Activated CD4-positive, alpha-beta T cell treated with anti-CD3 and anti-CD28 coated beads, Interleukin-2, amount 50 U/mL, for 4 hours (primary cell): ENCODE measurements at places on chromosomes 4 and X.
A peak's percentile ranks its signal among the peaks of the same experiment; 100 is the strongest.

GRCh38 chrX:134406356-134407064 is 53.5 kb upstream of the HPRT1 start:
- no peak for DNase-seq

- DNase-seq: no peak
Measured at GRCh38 chr4:20735931-20736330, 35.7 kb downstream of the PACRGL start.

DNA sequence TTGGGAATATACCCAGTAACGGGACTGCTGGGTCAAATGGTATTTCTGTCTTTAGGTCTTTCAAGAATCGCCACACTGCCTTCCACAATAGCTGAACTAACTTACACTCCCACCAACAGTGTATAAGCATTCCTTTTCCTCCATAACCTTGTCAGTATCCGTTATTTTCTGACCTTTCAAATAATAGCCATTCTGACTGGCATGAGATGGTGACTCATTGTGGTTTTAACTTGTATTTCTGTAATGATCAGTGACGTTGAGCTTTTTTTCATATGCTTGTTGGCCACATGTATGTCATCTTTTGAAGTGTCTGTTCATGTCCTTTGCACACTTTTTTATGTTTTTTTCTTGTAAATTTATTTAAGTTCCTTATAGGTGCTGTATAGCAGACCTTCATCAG is 81.2 kb downstream of the ADAM29 start:
- DNase-seq: no peak

DNA sequence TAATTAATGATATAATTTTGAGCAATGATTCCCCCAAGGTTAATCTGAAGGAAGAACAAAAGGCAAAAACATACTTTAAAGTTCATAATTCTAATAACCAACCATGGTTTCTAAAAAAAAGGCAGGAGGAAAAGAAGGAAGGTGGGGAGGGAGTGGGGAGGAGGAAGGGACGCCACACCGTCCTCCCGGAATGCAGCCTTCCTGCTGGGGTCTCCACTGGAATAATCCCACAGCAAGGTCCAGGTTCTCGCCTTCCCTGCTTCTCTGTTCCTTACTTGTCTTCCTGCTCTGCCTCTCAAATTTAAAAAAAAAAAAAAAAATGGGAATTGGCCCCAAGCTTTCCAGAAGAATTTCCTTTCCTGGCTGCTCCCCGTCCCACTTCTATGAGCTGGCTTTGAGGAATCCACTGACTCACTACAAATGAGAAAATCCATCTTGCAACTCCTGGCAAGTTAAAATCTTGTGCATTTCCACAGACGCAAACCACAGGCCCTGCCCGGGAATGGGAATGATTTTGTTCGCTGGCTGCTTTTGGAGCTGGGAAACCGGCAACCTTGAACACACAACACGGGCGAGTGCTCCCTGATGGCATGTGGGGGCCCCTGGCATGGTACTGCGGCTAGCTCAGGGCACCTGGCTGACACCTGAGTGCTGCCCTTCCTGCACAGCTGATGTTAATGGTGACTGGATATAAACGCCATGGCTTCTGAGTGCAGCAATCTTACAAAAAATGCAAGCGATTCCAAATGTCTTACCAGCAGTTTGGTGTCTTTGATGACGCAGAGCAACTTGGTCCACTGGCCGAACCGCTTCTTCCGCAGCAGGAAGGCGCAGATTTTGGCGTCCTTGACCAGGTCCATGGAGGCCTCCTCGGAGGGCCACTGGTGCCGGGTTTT is 97.0 kb downstream of the AFAP1 start:
- no peak for DNase-seq

GRCh38 chrX:68307769-68308168 is 125.5 kb downstream of the OPHN1 start:
- DNase-seq: no peak

GRCh38 chr4:37623125-37623524 is 63.1 kb downstream of the RELL1 start:
- no peak for DNase-seq

- no peak for DNase-seq
Measured at GRCh38 chrX:67555578-67556203, 11.9 kb downstream of the AR start.

GRCh38 chr4:1285790-1286553 is 3.7 kb upstream of the MAEA start:
- DNase-seq: peak; percentile 33

DNA sequence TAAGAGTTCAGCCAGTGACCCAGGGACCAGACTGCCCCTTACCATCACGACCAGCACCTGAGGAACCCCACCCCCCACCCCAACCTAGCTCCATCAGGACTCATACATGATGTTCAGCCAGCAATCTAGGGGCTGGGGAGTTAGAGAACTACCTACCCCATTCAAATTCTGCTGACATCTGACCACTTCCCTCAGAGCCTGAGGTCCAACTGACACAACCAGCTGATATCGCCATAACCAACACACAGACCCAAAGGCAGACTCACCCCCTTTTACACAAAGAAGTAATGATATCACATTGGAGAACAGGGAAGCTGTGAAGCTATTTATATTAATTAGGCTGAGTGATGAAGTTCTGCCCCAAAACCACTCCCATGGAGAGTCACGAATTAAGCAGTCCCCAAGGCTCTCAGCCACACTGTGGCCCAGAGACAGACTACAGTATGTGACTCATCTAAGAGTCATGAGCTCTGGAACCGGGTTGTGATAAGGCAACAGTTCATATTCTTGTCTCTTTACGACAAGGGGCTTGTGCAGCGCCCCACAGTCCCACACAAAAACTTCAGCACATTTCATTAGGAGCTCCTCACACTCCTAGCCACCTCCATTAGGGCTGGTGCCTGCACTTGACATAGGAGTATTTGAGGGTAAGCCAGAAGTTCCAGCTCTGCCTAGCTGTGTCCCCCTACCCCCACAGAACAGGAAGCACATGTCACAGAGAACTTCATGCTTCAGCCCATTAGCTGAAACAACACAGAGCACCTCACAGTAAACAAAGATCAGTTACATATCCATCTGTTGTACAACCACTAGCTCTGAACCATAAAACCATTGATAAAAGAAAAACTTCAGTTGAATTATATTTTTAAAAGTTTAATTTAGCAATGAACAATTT is 184.7 kb upstream of the ZCCHC13 start:
- no peak for DNase-seq

DNA sequence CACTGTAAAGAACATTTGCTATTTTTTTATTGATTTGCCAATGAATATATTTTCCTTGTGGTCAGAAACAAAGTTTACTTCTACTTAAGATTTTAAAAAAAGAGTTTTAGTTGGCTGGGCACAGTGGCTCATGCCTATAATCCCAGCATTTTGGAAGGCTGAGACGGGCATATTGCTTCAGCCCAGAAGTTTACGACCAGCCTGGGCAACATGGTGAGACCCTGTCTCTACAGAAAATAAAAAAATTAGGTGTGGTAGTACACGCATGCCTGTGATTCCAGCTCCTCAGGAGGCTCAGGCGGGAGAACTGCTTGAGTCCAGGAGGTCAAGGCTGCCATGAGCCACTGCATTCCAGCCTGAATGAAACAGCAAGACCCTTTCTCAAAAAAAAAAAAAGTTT is 36.8 kb downstream of the LRP2BP start:
- DNase-seq: no peak

DNA sequence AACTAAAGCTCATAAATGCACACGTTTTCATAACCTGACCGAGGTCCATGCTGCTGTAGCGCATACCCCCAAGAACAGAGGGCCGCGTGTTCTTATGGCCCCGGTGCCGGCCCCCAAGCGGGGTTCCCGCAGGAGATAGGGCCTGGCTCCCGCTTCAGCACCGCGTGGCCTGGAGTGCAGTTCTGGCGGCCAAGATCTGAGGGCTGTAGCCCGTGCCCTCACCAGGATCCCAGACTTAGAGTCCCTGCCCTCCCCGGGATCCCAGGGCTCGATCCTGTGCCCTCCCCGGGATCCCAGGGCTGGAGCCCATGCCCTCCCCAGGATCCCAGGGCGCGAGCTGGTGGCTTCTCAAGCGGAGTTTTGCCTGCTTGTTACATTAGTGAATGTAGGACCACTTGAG is 1.0 kb upstream of the GRPEL1 start:
- no peak for DNase-seq

DNA sequence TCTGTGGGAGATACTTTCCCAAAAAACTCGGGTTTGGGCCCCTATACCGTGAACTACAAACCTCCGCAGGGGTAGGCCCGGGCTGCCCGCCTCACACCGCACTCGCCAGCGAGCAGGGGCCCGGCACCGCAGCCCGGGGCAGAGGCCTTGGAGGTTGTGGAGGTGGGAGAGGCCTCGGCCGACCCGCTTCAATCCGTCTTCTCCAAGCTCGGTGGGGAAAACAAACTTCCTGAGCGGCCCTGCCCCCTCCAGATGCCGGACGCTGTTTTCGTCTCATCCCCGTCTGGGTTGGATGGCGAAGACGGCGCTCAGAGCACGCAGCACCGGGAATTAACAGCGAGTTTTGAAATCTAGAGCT is 442 bp upstream of the MCUB start:
- DNase-seq: no peak

GRCh38 chr4:23717528-23718248 is 172.2 kb downstream of the PPARGC1A start:
- no peak for DNase-seq

- DNase-seq: no peak
Measured at GRCh38 chrX:28876408-28876807, 289.2 kb downstream of the IL1RAPL1 start.

DNA sequence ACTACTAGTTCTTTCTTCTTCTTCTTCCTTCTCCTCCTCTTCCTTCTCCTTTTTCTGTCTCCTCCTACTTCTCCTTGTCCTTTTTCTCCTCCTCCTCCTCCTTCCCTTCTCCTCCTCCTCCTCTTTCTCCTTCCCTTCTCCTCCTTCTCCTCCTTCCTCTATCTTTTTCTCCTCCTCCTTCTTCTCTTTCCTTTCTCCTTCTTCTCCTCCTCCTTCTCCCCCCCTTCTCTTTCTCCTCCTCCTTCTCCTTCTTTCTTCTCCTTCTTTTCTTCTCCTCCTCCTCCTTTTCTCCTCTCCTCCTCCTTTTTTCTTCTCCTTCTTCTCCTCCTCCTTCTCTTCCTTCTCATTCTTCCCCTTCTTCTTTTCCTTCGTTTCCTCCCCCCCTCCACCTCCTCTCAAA is 21.8 kb upstream of the NAP1L5 start:
- DNase-seq: no peak

GRCh38 chrX:48045410-48046311 is 25.8 kb downstream of the ZNF630 start:
- no peak for DNase-seq

DNA sequence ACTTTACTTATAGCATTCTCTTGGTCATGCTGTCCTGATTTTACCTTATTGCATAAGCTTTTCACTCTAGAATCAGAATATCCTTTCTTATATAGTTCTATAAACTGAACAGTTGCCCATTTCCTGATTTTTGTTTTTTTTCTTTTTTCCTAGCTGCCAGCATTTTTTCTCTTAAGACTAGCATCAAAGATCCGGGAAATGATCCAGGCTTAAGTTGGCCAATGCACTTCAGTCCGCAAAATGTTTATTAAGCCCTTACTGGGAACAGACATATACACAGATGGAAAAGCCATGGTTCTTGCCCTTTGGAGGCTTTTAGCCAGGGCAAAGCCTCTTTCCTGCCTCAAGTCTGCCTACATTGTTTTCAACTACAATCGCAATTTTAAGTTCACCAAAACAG is 10.1 kb upstream of the BMP2K start:
- no peak for DNase-seq

- no peak for DNase-seq
Measured at GRCh38 chr4:81062001-81062400, 31.5 kb downstream of the BMP3 start.

DNA sequence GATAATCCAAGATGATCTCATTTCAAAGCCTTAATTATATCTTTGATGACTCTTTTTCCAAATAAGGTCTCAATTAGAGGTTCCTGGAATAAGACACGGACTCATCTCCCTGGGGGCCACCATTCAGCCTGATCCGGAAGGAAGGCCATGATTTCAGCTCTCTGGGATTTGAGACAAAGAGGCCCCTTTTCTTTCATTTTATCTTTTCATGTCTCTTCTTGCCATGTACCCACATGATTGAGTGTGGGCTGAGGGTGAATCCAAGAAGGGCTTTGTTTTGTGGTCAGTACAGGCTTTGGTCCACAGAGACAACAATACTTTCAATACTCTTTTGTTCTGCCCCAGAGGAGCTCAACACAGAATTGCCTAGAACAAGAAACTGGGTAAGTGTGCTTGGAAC is 261.2 kb downstream of the TRIML1 start:
- no peak for DNase-seq

- no peak for DNase-seq
Measured at GRCh38 chr4:115334736-115335411, 221.5 kb upstream of the NDST4 start.

- DNase-seq: no peak
Measured at GRCh38 chrX:57156397-57157049, 19.3 kb upstream of the SPIN2A start.

GRCh38 chrX:43589735-43590134 is 66.4 kb upstream of the MAOA start:
- DNase-seq: no peak

DNA sequence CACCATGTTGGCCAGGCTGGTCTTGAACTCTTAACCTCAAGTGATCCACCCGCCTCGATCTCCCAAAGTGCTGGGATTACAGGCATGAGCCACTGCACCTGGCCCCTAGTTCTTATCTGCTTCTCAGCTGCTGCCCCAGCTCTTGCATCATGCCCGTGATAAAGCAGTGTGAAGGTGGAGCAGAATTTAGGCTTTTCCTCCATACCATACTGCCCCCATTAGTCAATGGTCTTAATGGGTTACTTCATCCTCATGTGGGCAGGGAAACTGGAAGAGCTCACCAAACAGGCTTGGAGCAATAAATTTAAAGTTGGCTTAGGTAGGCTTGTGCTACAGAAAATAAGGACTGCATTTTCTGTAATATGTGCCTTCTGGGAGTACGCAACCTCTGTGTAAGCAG is 636.9 kb upstream of the BOD1L1 start:
- no peak for DNase-seq

- DNase-seq: no peak
Measured at GRCh38 chrX:109036624-109037023, 300.3 kb upstream of the IRS4 start.

GRCh38 chr4:6422105-6422504 is 50.3 kb downstream of the PPP2R2C start:
- no peak for DNase-seq

DNA sequence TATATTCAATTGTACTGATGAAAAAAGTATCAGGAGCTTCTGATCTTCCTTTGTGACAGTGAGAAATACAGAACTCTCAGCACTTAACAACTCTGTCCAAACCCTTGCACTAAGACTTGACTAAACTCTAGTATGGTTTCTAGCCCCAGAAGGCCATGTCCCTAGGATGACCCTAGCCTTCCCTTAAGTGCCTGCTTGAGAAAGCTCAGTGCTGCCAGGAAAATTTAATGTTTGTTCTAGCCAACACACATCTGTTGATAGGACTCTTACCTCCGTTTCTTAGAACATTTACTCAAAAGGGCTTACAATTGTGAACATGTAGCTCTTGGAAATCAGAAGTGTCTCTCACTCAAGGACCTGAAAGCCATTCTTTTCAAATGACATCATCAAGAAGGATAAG is 1055.2 kb upstream of the FTHL17 start:
- DNase-seq: no peak

- no peak for DNase-seq
Measured at GRCh38 chrX:150872773-150873336, 25.6 kb downstream of the CD99L2 start.
